ENCODE measurements at places on chromosomes 16 and 17. TPM values are rescaled to one million over a fixed set of nuclear protein-coding genes. Genes with fewer than 3 reads are reported as not detected.

The SULT1A2 gene
- total RNA-seq: 0.08 TPM

The RRN3 gene
- total RNA-seq: 42.9 TPM

The NPIPA3 gene
- total RNA-seq: 0.91 TPM

The SGSH gene
- 18.5 TPM for total RNA-seq

The WNT9B gene
- not detected for total RNA-seq

Data from A549 treated with RU486 at 1 μM for 4 hours (cell line).